Epithelial cell of umbilical artery (primary cell): ENCODE measurements at places on chromosomes 1 and 21. TPM values are rescaled to one million over a fixed set of nuclear protein-coding genes. Genes with fewer than 3 reads are reported as not detected.

The FCGR1A gene
- not detected in 2 replicates for total RNA-seq

The PDZK1IP1 gene
- total RNA-seq: not detected in 2 replicates

The NCMAP gene
- total RNA-seq: not detected in 2 replicates

The ERICH3 gene
- not detected in 2 replicates for total RNA-seq

The UBL4B gene
- not detected in 2 replicates for total RNA-seq

The TACSTD2 gene
- 0.65 and 6.1 TPM in 2 replicates for total RNA-seq

The INTS11 gene
- 41.3 and 52.6 TPM in 2 replicates for total RNA-seq

The CLDN8 gene
- total RNA-seq: not detected in 2 replicates

The ABL2 gene
- 105 and 121 TPM in 2 replicates for total RNA-seq

The SLC35E2B gene
- 16.6 and 17.9 TPM in 2 replicates for total RNA-seq

The IFNLR1 gene
- total RNA-seq: not detected in 2 replicates

The TDRD5 gene
- not detected in 2 replicates for total RNA-seq

The GFI1 gene
- total RNA-seq: under 0.01 and 0.15 TPM in 2 replicates

The ATAD3B gene
- 28.1 and 28.3 TPM in 2 replicates for total RNA-seq

The NIBAN1 gene
- total RNA-seq: 4.5 and 7.0 TPM in 2 replicates

The SPATA46 gene
- total RNA-seq: not detected in 2 replicates

The ANGPTL1 gene
- 0.32 and 3.8 TPM in 2 replicates for total RNA-seq

The CASQ2 gene
- not detected in 2 replicates for total RNA-seq

The RGS8 gene
- not detected in 2 replicates for total RNA-seq

The C1orf185 gene
- not detected in 2 replicates for total RNA-seq

The KLHL21 gene
- total RNA-seq: 16.9 and 19.8 TPM in 2 replicates

The FAM177B gene
- not detected in 2 replicates for total RNA-seq

The HCRTR1 gene
- total RNA-seq: under 0.01 and 1.1 TPM in 2 replicates

The CAPN8 gene
- total RNA-seq: not detected in 2 replicates

The HAO2 gene
- not detected in 2 replicates for total RNA-seq

The VWA1 gene
- total RNA-seq: 0.91 and 1.6 TPM in 2 replicates

The SESN2 gene
- 8.4 and 9.1 TPM in 2 replicates for total RNA-seq

The VASH2 gene
- total RNA-seq: 0.30 and 0.32 TPM in 2 replicates

The TCP10L gene
- total RNA-seq: not detected in 2 replicates

The ADAMTS5 gene
- under 0.01 TPM in 2 replicates for total RNA-seq

The POGK gene
- total RNA-seq: 22.1 and 33.3 TPM in 2 replicates

The INKA2 gene
- 1.9 and 2.4 TPM in 2 replicates for total RNA-seq
